ENCODE measurements at places on chromosomes 3 and 15.
A peak's percentile ranks its signal among the peaks of the same experiment; 100 is the strongest.

DNA sequence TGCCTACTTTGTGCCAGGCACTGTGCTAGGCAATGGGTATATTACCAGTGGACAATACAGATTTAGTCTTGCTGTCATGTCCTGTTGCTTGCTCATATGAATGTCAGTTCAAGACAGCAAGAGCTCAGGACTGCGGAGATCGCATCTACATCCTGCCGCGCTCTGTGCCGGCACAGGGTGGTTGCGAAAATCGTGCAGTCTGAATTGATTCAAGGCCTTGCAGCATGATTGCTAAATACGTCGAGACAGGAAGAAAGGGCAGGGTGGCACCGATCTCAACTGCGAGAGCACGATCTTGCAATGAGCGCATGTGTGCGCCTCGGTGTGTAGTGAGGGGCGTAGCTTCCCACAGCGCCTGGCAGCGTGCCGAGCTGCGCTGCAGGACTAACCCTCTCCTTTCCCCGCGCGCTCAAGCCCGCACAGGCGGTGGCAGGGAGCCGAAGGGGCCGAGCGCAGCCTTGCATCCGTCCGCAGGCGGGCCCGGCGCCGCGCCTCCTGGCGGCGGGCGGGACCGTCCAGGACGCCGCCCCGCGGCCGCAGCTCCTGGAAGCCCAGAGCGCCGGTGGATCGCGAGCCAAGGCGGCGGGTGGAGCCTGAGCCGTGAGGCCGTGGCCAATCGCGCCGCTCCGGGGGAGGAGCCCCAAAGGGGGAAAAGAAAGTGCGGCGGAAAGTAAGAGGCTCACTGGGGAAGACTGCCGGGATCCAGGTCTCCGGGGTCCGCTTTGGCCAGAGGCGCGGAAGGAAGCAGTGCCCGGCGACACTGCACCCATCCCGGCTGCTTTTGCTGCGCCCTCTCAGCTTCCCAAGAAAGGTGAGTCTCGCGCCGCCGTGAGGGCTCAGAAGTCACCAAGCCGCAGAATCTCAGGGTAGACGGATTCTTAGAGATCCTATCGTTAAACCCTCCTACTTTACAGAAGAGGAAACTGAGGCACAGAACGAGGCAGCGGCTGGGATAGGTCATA, at the start of gene IL1RAP:
IL1RAP (plus strand) TSS at position 677 of the 962 bp plus-strand sequence. CDS start 50,205 bp downstream, outside the sequence.
- peak; percentile 78 for DNase-seq

GRCh38 chr3:136929977-136930670, 27.7 kb upstream of the IL20RB start:
- no peak for DNase-seq

DNA sequence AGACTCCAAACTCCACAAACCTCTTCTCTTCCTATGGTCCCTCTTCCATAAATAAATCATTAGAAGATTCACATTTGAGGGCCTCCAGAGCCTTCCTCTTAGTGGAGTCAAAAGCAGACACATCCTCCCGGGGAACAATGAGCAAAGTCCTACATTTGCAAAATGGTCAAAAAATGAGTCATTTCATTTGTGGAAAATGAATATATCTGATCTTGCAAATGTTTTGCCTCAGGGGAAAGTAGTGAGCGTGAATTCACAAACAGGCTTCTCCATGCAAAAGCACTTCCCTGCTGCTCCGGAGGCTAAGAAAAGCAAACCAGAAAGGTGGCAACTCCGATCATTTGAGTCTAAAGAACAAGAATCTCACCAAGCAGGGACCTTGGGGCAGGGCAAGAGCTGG, 86.7 kb upstream of the IQSEC1 start:
- no peak for DNase-seq

DNA sequence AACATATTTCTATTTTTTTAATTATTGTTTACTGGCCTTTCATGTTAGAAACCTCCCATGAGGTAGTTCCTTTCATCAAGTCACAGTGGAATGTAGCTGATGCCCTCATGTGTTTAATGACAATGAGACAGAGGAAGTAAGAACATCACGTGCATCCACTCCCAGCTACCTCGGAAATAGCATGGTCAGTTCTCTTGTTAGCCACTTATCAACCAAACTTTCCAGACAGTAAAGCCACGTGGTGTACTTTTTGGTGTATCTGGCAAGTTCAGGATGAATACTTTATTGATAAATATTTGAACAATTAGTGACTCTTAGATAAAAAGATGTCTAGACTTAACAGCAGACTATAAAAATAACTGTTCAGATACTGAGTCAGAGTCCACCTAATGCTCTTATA, 781.7 kb downstream of the MECOM start:
- no peak for DNase-seq

DNA sequence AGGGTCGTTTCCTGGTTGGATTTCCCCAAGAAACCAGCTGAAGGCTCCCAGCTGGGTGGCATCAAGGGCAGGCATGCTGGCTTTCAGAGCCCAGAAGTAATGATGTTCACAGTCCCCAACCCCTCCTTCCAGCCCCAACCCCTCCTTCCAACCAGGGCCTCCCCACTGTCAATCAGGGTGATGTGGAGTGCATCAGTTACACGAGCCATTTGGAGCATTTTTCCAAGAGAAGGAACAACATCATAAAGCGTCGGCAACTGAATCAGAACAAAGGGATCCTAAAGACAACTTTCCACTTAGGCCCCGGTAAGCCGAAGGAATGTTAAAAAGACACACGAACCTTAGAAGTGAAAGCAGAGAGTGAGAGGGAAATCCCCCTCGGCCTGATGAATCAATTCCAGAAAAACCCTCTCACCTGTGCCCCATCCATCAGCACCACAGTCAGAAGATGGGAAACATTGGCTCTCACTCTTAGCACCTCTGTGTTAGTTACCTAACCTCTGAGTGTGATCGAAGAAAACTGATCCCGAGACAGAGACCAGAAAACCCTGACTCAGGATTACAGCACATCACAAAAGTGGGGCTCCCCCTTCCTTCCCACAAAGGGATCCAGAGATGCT, 101.2 kb upstream of the WNT5A start:
- no peak for DNase-seq

DNA sequence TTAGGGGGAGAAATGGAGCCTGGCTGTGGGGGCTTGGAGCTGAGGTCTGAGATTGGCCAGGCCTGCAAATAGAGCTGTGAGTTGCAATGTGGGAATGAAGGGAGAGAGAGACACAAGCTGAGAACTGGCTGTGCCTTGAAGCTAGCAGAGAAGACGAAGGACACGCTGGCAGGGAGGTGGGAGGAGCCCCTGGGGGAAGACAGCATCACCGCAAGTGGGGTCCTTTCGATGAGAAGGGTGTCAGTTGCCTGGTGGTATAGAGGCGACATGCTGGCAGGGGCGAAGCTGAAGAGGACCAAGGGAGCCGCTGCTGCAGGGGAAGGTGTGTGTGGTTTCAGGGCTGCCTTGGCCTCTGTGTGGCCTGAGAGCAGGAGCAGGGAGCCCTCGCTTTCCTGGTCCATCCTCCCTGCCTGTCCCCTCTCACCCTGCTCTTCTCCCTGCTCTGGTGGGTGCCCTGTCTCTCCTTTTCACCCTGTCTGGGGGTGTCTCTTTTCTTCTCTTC, 5.5 kb downstream of the RHCG start:
- DNase-seq: no peak

DNA sequence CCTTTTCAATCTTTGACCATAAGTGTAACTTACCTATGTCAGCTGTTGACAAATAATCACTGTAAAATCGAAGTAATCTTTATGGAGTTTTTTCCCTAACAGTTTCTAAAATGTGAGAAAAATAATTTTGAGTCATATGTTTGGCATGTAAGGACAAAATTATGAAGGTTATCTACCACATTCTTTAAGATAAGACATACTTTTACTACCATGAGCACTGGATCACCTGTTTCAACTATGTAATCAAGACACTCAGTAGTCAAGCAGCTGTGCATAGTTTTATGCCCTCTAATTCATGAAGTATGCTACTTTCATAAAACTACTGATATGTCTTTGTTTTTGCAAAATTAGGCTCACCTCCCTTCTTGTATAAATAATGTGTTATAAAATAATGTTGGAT, 12.1 kb downstream of the FGF7 start:
- no peak for DNase-seq

GRCh38 chr3:132161608-132162007, 126.8 kb upstream of the CPNE4 start:
- no peak for DNase-seq

GRCh38 chr15:101295607-101296161, 636 bp upstream of the SNRPA1 start:
- no peak for DNase-seq

GRCh38 chr3:114453361-114453780, 159.5 kb downstream of the TIGIT start:
- no peak for DNase-seq

- no peak for DNase-seq
Measured at GRCh38 chr3:71133865-71134264, 449.7 kb downstream of the FOXP1 start.
